ENCODE measurements at places on chromosomes 1 and 21.

- DNase-seq, result no peak
These were observed 449.1 kb downstream of the PTPRU start for GRCh38 chr1:29685387-29685786.

DNA sequence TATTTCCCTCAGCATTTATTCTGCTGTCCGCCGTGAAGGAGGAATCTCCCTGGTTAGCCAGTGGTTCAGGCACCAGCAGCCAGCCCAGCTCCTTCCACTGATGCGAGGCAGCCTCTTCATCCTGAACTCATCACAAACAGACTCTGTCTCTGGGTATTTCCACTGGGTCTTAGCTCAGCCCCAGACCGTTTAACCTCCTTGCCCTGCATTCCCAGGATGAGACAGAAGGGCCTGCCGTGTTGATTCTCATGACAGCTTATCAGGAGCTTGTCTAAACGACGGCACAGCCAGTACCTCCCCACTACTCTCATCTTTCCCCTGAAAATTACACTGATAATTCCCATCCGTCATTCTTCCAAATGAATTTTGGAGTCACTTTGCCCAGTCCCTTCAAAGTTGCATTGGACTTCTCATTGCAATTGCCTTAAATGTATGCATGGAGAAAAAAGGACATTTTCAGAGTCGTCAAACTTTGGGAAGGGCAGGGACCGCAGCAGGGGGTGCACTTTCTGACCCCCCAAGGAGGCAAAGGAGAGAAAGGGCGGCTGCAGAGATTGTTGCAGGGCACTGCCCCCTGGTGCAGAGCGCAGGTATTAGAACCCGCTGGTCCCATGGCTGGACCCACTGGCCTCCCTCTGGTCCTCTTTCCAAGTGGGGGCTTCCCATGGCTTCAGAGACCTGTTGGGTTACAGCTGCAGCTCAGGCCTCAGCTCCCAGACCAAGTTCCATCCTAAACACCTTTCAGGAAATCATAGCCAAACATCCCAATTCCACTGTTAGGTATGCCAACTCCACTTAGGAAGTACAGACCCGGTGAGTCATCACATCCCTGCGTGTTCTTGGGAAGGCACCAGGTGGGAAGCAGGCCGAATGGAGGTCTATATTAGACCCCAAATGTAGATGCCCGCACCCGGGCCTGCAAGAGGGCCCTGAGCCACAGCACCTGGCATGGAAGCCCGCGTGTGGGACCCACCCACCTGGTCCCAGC is 3.7 kb upstream of the MEGF6 start:
- DNase-seq, result no peak

DNA sequence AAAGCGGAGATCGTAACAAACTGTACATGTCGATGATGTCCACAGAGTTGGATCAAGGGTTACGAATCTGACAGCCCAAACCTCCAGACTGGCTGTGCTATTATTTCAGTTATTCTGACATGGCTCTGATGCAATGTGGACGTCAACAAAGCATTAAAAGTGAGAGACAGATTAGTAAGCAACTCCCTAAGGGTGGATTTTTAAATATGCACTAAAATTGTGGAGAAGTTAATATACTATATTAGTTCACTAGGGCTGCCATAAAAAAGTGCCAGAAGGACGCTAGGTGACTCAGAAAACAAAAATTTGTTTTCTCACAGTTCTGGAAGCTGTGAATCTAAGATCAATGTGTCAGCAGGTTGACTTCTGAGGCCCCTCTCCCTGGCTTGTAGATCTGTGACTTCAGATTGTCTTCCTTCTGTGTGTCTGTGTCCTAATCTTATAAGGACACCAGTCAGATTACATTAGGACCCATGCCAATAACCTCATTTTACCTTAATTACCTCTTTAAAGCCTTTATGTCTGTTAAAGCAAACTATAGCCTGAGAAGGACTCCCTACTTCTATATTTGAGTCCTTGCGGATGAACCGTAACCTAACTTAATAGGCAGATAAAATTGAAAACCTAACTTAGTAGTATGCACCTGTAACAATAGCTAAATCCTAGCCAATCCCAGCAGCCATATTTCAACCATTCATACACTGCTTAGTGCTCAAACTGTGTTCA is 66.0 kb upstream of the BACH1 start:
- DNase-seq, result no peak

DNA sequence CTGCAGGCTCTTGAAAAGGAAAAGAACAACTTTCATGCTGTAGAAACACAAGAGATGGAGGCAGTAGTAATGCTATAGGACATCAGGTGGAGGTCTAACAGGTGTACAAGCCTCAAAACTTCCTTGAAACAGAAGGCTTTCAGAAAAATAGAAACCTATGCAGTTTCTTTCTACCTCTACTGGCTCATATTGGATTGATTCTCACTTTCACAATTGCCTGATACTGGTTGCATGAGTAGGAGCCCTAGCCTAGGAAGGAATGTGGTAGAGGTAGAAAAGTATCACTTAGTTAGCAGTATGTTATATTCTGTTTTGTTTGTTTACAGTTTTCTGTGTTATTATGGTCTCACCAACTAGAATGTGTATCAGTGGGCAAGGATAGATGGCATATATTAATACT is 175.4 kb upstream of the GORAB start:
- no peak for DNase-seq

DNA sequence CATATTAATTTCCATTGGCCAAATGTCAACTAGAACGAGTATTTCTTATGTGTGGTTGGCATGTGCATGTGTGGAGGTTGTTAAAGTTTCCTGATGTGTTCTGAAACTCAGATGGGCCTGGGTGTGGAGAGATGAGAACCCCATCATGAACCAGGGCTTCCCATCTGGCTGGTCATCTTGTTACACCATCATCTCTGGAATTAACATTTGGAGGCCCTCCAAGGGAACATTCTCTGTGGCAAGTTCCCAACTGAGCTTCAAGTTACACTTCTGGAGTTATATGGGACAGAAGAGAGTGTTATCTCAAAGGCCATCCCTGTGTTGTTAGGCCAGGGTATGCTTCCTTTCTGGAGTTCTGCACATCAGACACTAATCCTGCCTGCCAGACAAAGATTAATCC is 183.6 kb downstream of the TTLL7 start:
- DNase-seq, result no peak

GRCh38 chr1:161046605-161047228 is 940 bp upstream of the USF1 start:
- no peak for DNase-seq

DNA sequence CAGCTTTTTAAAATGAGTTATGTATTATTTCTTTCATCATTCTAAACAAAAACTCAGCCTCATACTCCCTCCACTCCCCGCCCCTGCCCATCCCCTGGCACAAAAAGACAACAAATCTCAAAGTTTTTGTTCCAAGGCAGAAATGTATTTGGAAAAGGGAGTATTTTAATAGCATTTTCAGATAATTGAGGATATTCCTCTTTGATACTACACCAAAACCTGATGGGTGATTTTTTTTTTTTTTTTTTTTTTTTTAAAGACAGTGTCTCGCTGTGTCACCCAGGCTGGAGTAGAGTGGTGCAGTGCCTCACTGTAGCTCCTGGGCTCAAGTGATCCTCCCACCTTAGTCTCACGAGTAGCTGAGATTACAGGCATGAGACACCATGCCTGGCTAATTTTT is 16.2 kb downstream of the SLC16A1 start:
- no peak for DNase-seq

GRCh38 chr1:85983316-85983715 is 173.3 kb downstream of the COL24A1 start:
- DNase-seq, result no peak

- no peak for DNase-seq
These were observed 2.6 kb upstream of the PADI2 start for GRCh38 chr1:17121881-17122280.

DNA sequence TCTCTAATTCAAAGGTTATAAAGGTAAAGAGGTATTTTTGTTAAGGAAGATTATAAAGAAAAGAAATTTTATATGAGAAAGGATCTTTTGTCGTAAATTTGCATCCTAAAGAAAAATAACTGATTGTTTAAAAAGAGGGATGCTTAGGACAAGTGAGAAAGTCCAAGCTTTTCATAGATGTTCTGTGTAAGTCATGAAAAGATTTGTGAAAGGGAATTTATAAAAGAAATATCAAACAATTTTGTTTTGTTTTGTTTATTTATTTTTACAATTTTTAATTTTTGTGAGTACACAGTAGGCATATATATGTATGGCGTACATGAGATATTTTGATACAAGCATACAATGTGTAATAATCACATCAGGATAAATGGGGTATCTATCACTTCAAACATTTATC is 145.2 kb downstream of the ADSS2 start:
- DNase-seq, result no peak

- no peak for DNase-seq
These were observed 18.7 kb upstream of the CSF1 start for GRCh38 chr1:109891930-109892329.

- DNase-seq, result no peak
These were observed 29.4 kb downstream of the GJA4 start for GRCh38 chr1:34822202-34822601.

GRCh38 chr1:183306317-183307042 is 111.7 kb downstream of the NMNAT2 start:
- no peak for DNase-seq

Data from activated T-helper 1 cell treated with anti-CD3 and anti-CD28 coated beads, Interleukin-2, amount 50 U/mL, for 16 hours (primary cell).